Fibroblast of skin of right quadriceps (primary cell): ENCODE measurements at places on chromosomes 5 and 9.

- no peak for DNase-seq
These were observed 449 bp upstream of the ADCY2 start for GRCh38 chr5:7395432-7395946.

GRCh38 chr9:6184749-6185645 lies 30.6 kb upstream of the IL33 start:
- no peak for DNase-seq

- DNase-seq = peak; percentile 85
These were observed 294.1 kb downstream of the ARHGAP26 start for GRCh38 chr5:143064218-143064641.

DNA sequence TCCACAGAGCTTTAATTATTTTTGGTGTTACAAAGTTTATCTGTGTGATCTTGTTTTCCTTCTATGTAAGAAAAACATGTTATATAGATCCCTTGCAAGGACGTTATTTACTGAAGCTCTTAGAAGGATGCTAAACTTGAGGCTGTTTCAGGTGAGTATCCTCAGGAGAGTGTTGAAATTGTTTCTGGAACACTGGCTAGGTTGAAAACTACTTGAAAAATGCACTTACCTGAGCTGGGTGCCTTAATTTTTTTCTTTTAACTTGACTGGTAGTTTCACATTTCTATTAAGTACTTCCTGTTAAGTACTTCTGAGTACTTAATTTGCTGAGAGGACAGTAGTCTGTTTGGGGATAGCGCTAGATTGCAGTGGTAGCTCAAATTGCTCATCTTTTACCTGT lies 18.1 kb downstream of the GPBP1 start:
- no peak for DNase-seq

DNA sequence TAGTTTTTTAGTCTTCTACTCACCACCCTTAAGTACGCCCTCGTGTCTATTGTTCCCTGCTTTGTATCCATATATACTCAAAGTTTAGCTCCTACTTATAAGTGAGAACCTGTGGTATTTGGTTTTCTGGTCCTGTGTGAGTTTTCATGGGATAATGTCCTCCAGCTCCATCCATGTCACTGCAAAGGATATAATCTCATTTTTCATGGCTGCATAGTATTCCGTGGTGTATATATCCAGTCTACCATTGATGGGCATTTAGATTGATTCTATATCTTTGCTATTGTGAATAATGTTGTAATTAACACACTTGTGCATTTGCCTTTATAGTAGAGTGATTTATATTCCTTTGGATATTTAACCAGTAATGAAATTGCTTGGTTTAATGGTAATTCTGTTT lies 579.9 kb downstream of the CDH18 start:
- no peak for DNase-seq

GRCh38 chr5:127799293-127799905 lies 96.2 kb downstream of the CCDC192 start:
- DNase-seq = no peak

DNA sequence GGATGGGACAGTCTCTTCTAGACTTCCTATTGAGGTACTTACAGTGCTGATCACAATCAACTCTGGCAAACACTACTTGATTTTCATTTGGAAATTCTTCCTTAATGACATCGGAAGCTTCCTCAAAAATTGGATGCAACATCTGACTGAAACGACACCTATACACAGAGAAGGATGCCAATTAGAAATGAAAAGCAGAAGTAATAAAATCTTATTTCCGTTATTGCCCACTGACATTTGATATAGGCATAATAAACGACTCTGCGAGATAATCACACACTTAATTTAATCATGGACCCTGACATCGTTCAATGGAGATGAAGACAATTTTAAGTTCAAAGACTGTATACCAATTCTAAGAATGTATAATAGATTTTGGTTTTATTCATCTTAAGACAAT lies 46.4 kb downstream of the ERP44 start:
- DNase-seq = no peak

GRCh38 chr5:77103457-77103856 lies 16.4 kb upstream of the ZBED3 start:
- no peak for DNase-seq

- no peak for DNase-seq
These were observed 14.3 kb downstream of the JADE2 start for GRCh38 chr5:134539732-134540131.

GRCh38 chr9:10254338-10254737 lies 358.5 kb downstream of the PTPRD start:
- DNase-seq = no peak

DNA sequence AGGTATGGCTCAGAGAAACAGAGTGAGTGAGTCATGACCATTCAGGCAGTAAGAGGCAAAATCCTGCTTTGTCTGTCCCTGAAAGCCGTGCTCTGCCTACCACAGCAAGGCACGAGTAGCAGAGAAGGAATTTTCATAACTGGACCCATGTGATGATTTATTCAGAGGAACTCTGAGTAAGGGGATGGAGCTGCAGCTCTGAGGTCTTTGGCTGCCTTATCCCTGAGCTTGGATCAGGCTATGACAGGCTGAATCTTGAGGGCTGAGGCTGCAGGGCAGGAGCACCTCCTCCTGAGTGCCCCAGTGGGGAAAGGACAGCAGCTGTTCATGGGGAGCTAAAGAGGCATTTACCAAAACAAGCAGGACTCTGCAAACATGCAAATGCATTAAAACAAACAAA lies 183.4 kb downstream of the PAPPA start:
- DNase-seq = peak; percentile 82

DNA sequence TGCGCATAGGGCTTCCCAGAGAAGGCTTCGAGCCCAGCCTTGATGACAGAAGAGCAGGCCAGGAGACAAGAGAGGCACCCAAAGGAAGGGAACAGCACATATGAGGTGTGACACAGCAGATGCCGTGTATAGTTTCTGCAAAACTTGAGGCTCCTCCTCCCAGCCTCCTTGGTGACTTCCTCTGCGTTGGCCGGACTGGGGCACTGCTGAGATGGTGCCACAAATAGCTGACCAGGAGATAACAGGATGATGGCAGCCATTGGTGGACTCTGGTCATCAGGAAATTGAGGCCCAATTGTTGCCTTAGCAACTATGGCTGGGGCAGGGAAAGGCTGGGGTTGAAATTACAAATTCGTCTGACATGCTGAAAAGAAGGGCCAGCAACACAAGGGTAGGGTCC lies 4.8 kb upstream of the ZNF79 start:
- DNase-seq = no peak

DNA sequence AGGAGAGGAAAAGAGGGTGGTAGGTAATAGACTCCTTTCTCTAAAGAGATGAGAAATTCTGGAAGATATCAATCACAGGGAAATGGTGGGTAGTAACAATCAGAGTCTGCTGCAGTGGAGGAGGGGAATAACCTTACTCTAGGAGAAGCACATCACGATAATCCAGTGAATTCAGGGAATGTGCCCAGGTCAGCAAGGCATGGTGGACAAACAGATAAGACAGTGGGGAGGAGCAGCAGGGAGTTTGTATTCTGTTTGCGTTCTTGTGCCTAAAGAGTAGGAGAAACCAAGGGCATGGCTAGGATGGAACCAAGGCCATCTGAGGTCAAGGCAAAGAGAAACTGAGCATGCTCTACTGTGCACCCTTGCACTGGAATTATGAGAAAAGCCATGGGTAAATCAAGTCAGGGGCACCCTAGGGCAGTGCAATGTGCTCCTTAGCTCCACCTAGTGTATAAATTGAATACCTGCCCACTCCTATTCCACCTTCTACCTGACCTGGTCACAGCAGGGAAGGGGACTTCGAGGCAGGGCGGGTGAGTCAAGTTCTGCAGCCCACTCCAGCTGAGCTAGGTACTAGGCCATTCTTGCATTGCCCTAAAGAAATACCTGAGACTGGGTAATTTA lies 31.6 kb downstream of the RETREG1 start:
- no peak for DNase-seq

DNA sequence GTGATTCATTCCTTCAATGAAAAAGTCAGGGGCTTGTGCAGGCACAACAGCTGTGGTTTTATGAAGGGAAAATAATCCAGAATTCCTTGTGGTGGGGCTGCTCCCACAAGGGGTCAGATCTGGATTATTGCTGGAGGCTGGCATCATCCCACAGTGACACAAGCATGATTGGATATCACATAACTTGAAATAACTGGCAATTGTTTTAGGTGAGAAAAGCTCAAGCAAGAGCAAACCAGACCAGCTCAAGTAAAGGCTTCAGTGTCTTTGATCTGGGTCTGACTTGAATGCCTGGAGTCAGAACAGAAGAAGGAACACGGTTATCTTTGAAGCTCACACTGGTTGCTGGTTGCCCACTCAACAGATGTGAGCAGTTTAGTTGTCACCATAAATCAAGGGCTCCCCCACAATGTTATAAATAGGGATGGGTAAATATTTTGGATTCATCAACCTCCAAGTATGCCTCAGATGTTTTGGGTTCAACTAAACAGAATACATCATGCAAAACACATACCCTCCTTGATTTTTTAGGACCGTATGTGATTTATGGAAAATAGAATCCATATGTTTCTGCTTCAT lies 3.1 kb upstream of the ZNF474 start:
- DNase-seq = peak; percentile 90

DNA sequence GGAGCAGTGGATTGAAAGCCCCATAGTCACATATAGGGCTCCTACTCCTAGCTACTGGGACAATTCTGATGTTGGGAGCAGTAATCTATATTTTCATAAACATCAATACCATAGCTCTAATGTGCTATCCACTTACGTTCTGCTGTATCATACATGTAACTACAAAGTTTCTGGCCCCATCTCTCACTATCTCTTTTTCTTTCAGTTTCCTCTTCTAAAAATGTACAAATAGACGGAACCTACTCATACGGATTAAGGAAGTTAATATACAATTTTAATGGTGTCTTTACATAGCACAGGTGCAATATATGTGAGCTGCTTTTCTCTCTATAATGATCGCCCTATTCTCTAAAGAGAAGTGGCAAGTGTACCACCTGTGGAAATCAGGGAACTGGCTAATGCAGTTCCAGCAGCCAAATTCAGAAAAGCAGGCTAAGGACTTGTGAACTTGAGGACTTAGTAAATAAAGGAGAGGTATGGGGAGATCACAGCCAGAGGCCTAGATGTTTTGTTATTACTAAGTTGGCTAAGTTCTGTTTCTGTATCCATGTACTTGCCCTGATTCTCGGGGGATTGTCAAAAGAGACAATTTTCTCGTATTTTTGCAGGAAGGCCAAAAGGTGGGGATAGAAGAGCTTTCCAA lies 1021.9 kb downstream of the CDH12 start:
- DNase-seq = no peak

DNA sequence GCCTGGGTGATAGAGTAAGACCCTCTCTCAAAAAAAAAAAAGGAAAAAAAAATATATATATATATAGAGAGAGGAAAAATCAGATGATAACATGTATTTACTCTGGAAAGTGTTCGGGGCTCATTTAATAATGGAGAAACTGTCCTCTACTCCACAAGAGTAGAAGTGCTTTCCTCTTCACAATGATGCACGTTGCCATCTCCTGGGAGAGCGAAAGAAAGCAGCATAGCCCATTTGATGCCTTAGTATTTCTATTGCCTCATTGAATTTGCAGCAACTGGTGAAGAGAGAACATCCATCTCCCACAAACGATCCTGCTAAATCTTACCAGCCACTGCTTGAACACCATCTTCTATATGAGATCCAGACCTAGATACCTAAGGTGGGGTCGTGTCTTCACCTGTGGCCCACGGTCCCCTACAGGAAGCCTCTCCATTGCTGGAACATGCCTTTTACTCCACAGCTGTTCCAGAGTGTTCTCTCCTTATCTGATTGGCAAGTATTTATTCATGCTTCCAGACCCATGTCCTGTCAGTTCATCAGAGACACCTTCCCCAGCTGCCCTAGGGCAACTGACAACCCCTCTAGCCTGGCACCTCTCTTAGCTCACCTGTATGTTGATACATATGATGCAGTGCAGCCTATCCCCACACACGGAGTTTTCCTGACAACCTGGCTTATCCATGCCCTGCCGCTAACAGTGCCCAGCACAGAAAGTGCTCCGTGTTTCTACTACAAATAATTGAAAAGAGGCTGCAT lies 115.3 kb downstream of the MARCHF11 start:
- DNase-seq = no peak

- no peak for DNase-seq
These were observed 213.1 kb downstream of the MSX2 start for GRCh38 chr5:174937201-174938123.

GRCh38 chr5:5313101-5313635 lies 109.3 kb upstream of the ICE1 start:
- DNase-seq = peak; percentile 38

- DNase-seq = no peak
These were observed 727 bp downstream of the RHOBTB3 start for GRCh38 chr5:95731571-95732554.

GRCh38 chr9:128656416-128657343 lies at the start of gene DYNC2I2:
Gene DYNC2I2, minus strand, starts transcription at chr9:128656847. Its CDS starts 121 bp downstream, at chr9:128656726.
- DNase-seq = peak; percentile 93

- no peak for DNase-seq
These were observed 476.6 kb upstream of the SGCD start for GRCh38 chr5:155850370-155850769.

- DNase-seq = no peak
These were observed 5.9 kb upstream of the LRRC14B start for GRCh38 chr5:185095-186070.

- DNase-seq = peak; percentile 96
These were observed at the start of gene CCDC171 for GRCh38 chr9:15552636-15553527. Gene CCDC171, plus strand, starts transcription at chr9:15553043. Its CDS starts 11,046 bp downstream, at chr9:15564089.

DNA sequence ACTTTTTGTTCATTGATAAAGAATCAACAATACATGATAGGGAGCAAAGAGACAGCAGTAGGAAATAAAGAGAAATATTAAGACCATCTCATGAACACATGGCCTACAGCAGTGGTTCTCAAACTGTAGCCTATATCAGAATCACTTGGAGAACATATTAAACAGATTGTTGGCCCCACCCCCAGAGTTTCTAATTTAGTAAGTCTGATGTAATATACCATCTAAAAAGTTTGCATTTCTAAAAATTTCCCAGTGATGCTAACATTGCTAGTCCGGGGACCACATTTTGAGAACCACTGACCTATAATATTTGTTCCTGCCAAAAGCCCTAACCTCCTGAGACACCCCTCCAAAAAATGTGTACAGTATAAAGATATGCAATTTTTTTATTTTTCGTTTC lies 306.2 kb upstream of the NREP start:
- peak; percentile 10 for DNase-seq

DNA sequence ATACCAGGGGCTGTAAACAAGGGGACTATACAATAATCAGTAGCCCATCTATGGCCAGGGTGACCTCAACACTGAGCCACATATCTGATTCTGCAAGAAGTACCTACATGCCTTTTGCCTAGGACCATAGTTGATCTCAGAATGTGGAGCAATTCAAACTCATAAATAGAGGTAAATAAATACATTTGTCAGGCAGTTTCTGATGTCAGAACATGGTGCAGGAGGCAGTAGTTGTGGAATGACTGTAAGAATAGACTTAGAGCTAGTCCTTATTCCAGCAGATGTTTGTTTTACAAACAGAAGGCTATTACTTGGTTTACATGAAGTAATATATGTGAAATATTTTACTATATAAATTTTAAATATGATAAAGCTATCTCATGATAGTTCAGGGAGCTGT lies 330.7 kb upstream of the DAB2 start:
- no peak for DNase-seq

DNA sequence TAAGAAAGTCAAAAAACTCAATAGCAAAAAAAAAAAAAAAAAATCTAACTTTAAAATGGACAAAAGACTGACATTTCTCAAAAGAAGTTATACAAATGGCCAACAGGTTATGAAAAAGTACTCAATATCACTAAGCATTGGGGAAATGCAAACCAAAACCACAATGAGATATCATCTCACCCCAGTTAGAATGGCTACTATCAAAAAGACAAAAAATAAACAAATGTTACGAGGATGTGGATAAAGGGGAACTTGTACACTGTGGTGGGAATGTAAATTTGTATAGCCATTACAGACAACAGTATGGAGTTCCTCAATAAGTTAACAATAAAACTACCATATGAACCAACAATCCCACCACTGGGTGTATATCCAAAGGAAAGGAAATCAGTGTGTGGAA lies 37.2 kb downstream of the ENC1 start:
- no peak for DNase-seq
